GM18507 (cell line): ENCODE measurements at places on chromosomes 6 and 20.
A peak's percentile ranks its signal among the peaks of the same experiment; 100 is the strongest.

- DNase-seq, result no peak
Observed at GRCh38 chr6:4647414-4648365, 128.5 kb upstream of the CDYL start.

DNA sequence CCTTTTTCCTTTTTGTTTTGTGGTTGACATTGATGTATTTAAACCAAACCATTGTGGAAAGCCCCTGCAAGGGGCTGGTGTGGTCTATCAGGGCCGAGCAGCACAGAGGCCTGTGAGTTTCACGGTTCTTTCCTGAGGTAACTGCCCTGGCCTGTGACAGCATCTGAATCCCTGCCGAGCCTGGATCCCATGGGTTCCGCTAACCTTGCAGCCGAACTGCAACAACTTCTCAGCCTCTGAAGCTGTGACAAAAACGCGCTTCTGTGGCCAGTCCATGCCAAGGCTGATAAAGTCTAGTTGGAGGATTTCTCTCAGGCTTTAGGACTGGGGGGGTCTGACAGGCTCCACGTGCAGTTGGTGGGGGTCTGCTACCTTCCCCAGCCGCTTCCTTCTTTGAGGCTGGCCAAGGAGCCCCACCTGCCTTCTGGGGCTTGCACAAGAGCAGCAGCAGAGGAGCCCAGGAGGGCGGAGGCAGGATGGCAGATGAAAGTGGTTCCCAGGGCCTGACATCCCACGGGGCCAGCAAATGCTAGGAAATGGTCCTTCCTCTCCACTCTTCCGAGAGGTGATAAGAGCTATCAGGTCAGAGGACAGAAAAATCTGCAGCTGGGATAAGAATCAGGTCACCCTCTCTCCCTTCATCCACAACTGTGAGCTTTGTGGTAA is 150.9 kb downstream of the PREX1 start:
- no peak for DNase-seq

- no peak for DNase-seq
Observed at GRCh38 chr6:137734005-137734874, 132.8 kb upstream of the TNFAIP3 start.

- DNase-seq, result no peak
Observed at GRCh38 chr20:53174454-53174853, 202.3 kb downstream of the TSHZ2 start.

DNA sequence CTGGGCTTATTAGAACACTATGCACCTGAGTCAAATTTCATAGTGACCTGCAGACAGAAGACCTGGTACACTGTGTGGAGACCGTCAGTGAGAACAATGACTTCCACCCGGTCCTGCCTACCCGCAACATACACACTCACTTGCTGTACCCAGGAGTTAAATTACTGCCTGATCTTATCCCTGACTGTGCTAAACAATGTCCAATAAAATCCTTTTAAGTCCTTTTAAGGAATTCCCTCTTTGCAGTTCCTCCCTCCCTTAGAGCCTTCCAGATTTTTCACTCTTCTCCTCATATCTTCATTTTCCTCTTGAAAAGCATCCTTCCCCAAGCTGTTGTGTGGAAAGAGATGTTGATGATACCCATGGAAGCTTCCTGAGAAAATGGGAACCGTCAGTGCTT is 3.4 kb upstream of the KCNG1 start:
- no peak for DNase-seq

GRCh38 chr6:6678811-6679210 is 90.3 kb downstream of the LY86 start:
- DNase-seq, result no peak

GRCh38 chr6:57254055-57254717 is 32.1 kb upstream of the RAB23 start:
- no peak for DNase-seq

GRCh38 chr6:5050009-5050408 is 35.1 kb upstream of the PPP1R3G start:
- DNase-seq, result no peak

DNA sequence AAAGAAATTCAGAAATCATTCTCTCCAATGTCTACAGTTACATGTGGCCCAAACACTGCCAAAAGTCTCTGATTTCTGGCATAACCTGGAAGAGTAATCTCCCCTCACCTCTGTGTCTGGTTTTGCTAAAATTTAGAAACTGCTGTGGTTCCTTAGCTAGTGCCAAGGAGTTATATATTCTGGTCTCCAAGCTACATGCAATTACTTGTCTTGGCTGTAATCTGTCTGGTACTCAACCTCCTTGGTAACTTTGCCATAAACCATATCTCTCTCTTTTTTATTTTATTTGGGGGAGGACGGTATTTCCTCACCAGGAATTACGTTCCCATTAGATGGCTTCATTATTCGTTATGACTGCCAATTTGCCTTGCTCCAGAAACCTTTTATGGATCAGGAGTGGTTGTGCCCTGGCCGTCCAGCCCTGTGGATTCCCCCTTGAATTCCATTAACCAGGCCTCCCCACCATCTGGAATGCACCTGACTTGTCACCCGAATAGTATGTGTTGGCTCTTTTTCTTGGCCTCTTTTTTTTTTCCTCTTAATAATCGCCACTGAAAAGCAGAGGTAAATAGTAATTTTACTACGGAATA is 400.0 kb downstream of the CD83 start:
- DNase-seq, result no peak

DNA sequence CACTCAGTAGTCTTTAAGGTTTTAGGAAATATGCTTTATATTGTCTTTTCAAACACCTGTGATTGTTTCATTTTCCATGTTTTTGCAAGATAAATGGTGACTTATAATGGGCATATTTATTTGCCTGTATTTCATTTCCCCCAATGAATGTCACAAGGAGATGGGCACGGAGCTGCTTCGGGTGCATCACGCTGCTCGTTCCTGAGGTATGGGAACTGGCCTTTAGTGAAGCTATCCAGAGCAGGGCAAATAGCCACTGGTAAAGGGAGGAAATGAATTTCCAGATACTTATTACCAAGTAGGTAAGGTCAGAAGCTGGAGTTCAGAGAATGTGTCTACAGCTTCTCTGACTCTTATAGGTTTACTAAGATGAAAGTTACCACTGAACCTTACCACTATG is 3.7 kb downstream of the POU3F2 start:
- no peak for DNase-seq

DNA sequence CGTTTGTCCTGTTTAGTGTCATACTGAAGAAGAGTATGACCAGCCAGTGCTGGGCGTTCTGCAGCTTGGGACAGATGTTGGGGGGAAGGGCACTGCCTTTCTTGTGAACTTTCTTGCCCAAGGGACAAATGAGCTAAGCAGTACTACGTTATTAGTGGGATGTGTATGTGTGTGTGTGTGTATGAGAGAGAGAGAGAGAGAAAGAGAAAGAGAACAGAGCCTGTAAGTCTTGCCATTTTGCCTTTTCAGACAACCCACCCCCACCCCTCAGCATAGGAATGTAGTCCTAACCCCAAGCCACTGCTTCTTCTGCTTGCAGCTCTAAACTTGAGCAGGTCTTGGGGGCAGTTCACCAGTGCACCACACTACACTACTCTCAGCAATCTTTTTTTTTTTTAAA is 45.5 kb downstream of the E2F3 start:
- no peak for DNase-seq

DNA sequence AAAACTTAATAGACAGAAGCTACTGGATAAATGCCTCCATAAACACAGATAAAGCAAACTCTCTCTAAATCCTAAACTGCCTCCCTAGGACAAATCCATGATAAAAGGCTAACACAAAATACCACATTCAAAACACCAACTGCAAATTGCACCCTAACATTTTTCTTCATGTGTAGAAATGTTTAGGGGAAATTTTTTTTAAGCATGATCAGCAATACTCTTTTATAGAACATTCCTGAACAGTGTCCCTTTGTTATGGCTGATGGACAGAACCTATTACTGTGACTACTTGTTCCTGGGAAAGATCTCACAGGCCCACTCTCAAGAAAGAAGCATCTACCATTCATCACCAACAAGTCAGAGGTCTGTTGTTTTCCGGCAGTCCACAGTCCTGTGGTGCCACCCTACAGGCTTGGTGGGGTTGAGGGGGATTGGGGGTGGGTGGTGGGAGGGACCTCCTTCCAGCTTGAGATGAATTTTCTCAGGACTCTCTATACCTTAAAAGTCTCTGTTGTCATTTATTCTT is 64.5 kb downstream of the DTNBP1 start:
- DNase-seq, result no peak

DNA sequence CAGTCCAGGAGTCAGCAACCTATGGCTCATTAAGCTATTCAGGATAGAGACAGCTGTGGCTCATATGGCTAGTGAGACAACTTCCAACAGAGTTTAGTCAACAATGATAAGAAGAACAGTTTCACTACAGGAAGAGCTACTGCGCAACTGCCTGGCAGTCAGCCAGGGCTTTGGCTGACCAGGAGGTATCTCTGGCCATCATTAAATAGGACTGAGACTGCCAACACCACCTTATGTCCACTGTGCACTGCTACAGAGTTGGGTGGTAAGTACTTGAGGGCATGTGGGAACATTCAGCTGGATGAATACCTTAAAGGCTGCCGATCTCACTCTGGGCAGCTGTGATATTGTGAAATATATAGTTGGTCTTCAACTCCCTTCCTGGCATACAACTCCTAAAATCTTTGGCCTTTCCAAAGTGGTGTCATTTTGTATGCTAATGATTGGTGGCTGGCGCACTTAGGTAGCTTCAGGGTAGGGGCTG is 52.2 kb upstream of the FAM83C start:
- no peak for DNase-seq

DNA sequence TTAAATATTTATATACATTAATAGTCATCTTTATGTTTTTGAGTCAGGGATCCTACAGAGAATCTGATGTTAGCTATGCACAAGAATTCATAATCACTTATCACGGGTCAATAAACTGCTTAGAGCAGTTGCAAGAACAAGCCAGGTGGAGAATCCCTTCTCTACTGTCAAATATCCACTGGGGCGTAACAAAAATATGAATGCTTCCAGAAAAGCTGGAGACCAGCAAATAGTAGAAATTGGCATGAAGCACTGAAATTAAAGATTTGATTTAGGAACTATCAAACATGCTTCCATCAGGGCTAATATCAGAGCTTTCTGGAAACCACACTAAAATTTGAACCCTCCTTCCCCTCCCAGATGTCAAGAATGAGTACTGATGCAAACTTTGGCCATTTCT is 37.3 kb downstream of the ADGRG6 start:
- no peak for DNase-seq

DNA sequence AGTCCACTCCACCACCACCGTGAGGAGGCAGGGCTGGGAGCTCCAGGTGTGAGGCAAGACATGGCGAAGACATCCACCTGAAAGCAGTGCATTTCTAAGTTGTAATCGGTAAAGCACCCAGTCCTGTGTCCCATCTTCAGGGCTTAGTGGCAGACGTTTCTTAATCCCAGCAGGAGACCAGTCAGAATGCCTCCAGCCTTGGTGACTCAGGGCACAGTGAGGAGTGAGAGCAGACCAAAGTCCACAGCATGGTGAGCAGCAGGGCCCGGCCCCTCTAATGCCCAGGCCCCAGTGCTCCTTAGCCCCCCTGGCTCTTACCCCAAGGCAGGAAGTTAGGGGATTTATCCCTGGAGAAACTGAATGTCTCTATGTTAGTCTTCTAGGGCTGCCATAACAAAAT is 183.9 kb downstream of the SYNDIG1 start:
- DNase-seq, result no peak

DNA sequence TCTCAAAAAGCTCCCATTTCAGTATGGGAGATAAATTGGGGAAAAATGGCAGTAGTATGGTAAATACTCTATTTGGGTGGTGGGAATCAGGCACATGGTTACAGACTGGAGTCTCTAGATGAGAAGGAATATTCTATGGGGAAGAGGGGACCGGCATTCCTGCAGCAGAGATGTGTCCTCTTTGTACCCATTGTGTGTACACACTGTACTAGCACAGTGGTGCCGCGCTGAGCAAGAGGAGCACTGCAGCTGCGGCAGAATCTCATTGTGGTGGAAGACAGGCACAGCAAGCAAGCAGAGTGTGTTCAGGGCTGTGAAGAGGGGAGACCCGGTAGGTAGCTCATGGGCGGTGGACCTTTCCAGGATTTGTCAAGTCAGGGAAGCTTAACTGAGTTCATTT is 13.0 kb downstream of the AFDN start:
- DNase-seq, result no peak

GRCh38 chr20:57655809-57656155 is 35.6 kb upstream of the ZBP1 start:
- no peak for DNase-seq

- DNase-seq, result no peak
Observed at GRCh38 chr6:109009962-109010704, 84.5 kb downstream of the SESN1 start.

GRCh38 chr6:45922728-45923351 is 92.8 kb downstream of the CLIC5 start:
- DNase-seq, result peak; percentile 17

- no peak for DNase-seq
Observed at GRCh38 chr6:4698901-4699659, 77.1 kb upstream of the CDYL start.

- no peak for DNase-seq
Observed at GRCh38 chr20:16393297-16393696, 180.0 kb downstream of the KIF16B start.

DNA sequence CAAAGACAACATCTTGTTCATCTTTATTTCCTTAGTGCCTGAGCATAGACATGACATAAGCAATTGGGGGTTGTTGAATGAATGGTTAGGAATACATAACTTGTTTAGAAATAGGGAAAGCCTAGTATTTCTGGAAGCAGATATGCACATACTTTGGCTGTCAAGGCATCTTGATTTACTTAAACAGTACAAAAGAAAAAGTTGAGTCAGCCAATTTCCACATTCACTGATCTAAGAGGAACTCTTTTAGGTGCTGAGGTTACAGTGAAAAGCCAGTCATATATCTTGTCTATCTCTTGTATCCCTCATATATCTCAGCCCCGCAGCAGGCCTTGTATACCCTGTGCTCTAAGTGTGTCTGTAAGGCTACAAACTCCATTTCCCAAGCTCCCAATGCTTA is 11.6 kb downstream of the ZKSCAN4 start:
- no peak for DNase-seq

DNA sequence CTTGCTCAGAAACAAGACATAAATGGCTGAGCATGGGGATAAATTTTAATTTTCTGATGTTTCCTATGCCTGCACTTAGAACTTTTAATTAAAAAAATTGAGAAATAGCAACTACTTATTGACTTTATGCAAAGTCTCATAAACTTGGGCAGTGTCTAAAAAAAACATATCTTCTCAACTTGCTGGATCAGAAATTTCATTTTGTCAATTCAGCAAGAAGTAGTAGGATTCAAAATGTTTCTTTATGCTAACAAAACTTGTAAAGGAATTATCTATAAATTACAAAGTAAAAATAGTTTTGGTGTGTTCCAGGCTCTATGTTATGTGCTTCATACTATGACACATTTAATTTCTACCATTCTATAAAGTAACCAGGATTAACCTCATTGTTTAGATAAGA is 562.2 kb upstream of the IMPG1 start:
- DNase-seq, result no peak

GRCh38 chr6:13709689-13710551 is 1.7 kb downstream of the RANBP9 start:
- no peak for DNase-seq
